ENCODE measurements at places on chromosomes 7 and 10.

- DNase-seq: no peak
Observed at GRCh38 chr7:150397346-150398107, 18.4 kb downstream of the ZNF775 start.

DNA sequence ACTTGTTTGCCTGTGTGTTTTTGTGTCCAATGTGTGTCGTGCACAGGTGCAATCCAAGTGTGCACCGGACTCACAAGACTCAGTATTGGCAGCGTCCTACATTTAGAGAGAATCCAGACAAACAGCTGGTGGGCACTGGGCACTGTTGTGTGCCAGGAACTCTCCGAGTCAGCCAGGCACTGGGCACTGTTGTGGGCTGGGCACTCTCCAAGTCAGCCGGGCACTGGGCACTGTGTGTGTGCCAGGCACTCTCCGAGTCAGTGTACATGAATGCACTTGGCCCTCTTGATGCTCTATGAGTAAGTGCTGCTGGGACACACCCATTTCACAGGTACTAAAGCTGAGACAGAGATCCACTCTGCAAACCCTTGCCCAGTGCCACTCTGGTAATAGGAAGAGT lies 303.5 kb downstream of the PTPRN2 start:
- DNase-seq: no peak

DNA sequence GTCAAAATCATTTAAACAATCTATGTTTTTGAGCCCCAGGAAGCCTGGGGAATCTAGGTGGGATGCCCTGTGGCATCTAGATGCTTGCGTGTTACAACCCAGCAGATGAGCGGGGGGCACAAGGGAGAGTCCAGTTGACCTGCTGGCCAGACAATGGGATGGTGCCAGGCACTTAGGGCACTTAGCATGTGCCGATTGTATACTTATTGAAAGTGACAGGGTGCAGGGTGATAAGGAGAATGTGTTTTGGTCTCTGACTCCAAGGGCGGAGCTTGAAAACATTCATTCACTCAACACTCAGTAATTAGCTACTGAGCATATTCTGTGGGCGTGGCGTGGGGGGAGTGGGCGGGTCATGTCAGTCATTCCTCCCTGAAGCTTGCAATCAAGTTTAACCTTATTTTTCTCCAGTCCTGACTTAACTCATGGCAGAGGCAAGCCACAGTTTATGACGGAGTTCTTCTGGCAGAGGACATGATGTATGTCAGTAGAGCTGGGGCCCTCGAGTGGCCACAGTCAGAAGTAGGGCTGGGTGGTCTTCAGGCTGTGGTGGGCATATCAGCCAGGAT lies 115.1 kb downstream of the PRKCQ start:
- DNase-seq: no peak

DNA sequence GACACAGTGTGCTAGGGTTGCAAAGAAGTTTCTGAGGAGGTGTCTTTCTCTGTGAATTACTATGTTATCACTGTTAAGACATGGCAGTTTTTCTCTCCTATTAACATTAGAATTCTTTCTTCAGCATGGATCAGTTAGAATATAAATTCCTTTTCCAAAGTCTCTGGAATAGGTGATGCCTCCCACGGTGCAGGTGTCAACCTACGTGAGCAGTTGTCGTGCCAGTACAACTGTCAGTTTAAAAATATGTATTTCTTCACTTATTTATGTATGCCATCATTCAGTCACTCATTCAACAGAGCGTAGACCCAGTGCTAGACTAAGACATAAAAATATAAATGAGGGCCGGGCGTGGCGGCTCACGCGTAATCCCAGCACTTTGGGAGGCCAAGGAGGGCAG lies 83.5 kb downstream of the TACC2 start:
- no peak for DNase-seq

- no peak for DNase-seq
Observed at GRCh38 chr7:81231301-81231838, 312.5 kb upstream of the SEMA3C start.

Data from activated T-cell treated with anti-CD3 and anti-CD28 coated beads for 1 hour (primary cell).